H9 (cell line): ENCODE measurements at places on chromosomes 13 and 19.

DNA sequence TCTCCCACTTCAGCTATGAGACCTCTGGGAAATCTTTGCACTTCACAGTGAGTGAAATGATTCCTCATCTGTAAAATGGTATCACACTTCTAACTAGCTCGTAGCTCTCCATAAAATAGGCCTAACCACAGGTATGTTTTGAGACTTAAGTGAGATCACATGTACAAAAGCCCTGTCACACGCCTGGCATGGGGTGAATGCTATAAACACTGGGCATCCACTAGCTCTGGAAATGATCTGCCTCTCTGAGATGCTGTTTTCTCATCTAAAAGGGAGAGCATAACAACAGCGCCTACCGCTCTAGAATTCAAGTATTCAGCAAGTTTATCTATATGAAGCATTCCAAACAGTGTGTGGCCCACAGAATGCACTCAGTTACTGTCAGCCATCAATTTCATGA is 2.2 kb downstream of the AKT2 start:
- no peak for DNase-seq

- no peak for DNase-seq
Observed at GRCh38 chr13:59570204-59570603, 593.5 kb downstream of the DIAPH3 start.

DNA sequence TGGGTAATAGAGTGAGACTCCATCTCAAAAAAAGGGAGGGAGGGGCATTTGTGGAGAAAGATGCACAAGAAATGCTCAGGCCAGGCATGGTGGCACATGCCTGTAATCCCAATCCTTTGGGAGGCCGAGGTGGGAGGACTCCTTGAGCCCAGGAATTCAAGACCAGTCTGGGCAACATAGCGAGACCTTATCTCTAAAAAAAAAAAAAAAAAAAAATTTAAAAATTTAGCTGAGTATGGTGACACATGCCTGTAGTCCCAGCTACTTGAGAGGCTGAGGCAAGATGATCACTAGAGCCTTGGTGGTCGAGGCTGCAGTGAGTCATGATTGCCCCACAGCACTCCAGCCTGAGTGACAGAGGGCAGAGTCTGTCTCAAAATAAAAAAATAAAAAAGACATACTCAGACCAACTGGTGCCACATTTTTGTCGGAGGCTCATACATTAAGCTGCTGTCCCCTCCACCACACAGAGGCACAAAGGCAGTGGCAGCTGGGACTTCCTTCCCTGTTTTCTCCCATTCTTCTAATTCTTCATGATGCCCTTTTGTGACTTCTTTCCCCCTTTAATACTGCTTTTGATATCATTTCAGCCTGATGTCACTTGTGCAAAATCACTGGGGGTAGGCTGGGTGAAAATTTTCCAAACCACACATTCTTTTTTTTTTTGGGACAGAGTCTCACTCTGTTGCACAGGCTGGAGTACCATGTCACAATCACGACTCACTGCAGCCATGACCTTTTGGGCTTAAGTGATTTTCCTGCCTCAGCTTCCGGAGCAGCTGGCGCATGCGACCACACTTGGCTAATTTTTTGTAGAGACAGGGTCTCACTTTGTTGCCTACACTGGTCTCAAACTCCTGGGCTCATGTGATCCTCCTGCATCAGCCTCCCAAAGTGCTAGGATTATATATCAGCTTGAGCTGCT is 26.8 kb upstream of the CXCL17 start:
- DNase-seq: no peak

GRCh38 chr13:50701469-50701868 is 142.0 kb downstream of the DLEU7 start:
- no peak for DNase-seq

DNA sequence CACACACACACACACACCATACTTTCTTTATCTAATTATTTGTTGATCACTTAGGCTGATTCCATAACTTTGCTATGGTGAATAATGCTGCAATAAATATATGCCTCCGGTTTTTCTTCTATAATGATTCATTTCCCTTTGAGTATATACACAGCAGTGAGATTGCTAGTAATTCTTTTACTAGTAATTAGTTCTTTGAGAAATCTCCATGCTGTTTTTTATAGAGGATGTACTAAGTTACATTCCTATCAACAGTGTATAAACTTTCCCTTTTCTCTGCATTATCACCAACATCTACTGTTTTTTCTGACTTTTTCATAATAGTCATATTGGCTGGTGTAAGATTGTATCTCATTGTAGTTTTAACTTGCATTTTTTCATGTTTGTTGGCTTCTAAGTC is 1405.1 kb downstream of the PCDH9 start:
- no peak for DNase-seq

- DNase-seq: no peak
Observed at GRCh38 chr13:35697186-35697730, 220.8 kb upstream of the MAB21L1 start.

- no peak for DNase-seq
Observed at GRCh38 chr13:95480131-95480545, 72.4 kb upstream of the CLDN10 start.

GRCh38 chr13:108525827-108526226 is 103.6 kb upstream of the MYO16 start:
- no peak for DNase-seq
